Thymus (tissue), 14 donors: ENCODE measurements at places on chromosomes 4 and X.

GRCh38 chr4:111797455-111798163 lies 347.6 kb upstream of the FAM241A start:
- DNase-seq = no peak

- DNase-seq = no peak
These were observed 262.7 kb downstream of the HS3ST1 start for GRCh38 chr4:11166034-11166433.

DNA sequence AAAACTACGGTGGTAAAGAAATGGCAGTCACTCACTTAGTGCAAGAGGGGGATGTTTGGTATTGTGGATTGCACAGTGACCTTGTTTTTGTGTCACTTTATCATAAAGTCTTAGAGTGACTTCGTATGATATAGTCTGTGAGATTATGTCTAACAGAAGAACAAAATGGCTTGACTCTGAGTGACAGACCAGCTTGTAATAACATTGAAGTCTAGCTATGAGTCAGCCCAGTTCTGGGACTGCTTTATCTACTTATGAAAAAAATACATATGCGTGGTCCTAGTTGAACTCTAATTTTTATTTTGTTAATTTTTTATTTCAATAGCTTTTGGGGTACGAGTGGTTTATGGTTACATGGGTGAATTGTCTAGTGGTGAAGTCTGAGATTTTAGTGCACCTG lies 20.0 kb downstream of the DCLK2 start:
- no peak for DNase-seq

GRCh38 chrX:24506082-24506481 lies 41.0 kb downstream of the PDK3 start:
- no peak for DNase-seq

GRCh38 chr4:78984593-78984992 lies 45.4 kb upstream of the PAQR3 start:
- DNase-seq = no peak

DNA sequence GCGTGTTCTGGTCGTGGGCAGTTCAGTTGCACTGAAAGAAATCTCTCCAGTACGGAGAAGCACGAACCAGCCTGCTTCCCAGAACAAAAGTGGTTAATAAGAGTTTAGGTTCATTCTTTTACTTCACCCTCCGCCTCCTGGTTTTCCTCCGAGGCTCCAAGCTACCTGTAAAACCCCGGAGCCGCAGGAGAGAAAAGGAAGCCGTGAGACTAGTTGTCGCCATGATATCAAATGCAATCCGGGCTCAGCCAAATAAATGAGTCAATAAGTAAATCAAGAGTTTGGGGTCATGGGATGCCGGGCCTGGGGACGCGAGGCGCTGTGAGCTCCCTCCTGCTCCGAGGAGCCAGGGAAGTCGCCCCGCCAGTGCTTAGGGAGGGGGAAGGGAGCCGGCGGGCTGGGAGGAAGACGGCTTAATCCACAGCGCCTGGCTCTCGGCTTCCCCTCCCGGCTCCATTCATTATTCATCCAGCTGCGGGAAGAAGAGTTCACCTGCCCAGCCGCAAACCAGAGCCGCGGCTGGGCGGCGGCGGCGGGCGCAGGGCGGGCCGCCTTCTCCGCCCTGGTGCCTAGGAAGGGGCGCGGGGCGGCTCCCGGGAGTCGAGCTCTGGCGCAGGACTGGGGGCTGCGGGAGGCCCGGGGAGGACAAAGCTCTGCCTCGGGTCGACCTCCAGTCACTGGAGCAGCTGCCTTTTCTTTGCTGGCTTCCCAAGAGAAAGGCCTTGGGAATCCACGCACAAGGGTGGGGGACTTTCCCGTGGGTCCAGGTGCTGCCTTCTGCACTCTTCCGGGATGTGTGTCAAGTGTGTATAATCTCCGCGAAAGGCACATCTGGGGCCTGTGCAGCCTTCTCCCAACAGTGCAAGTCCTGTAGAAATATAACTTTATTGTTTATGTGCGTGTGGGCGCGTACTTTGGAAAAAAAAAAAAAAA lies 1.7 kb downstream of the FRAS1 start:
- no peak for DNase-seq

GRCh38 chr4:117699595-117699994 lies 334.7 kb upstream of the NDST3 start:
- no peak for DNase-seq

DNA sequence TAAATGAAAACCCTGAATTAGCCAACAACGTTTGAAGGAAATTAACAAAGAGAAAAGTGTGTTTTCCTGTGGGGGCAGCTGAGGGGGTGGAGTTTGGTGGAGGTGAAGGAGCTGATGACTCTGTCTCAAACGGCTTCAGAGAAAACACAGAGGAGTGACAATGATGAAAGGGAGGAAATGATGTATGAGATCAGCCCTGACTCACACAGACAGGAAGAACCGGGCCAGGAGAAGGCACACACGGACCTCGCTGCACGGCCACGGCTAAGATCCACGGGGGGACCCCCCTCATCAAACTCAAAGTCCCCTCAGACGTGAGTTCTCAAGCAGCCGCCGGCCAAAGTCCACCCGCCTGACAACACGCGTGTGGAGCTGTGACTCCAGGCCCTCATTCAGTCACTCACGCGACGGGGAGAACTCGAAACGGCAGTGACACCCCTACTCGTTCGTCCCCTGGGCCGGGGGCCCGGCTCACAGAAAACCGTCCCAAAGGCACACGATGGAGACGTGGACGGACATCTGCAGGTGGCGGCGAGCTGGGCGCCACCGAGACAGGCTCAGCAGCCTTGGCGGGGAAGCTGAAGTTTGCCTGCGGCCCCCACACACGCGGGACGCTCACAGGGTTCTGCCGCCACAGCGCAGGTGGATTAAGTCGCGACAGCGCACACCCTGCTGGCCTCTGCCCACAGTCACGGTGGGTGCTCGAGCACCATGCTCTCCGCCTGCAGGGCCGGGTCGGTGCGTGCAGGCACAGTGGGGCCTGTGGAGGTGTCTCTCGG lies 28.8 kb downstream of the PPP2R3B start:
- DNase-seq = peak; percentile 72

- no peak for DNase-seq
These were observed 21.2 kb downstream of the SRD5A3 start for GRCh38 chr4:55367084-55367722.

GRCh38 chr4:77040270-77040669 lies 35.5 kb downstream of the CCNI start:
- no peak for DNase-seq

- no peak for DNase-seq
These were observed 508.6 kb upstream of the EPHA5 start for GRCh38 chr4:66178906-66179305.

DNA sequence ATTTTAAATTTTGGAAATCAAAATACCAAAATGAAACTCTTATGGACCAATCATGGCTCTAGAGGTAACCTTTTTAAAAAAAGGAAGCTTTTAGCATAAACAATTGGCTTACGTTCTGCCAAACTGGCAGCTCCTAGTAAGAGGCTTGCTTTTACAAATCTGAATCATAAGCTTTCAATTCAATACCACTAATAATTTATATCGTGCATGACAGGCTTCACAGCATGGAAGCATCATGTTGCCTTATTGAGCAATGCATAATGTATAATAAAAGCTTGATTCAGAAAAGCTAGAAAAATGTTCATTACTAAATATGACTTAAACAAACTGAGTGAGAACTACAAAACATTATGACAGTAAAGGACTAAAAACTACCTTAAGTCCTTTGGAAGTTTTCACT lies 280.9 kb downstream of the IQCM start:
- no peak for DNase-seq

GRCh38 chr4:74370912-74371311 lies 6.0 kb downstream of the EREG start:
- DNase-seq = peak; percentile 9

DNA sequence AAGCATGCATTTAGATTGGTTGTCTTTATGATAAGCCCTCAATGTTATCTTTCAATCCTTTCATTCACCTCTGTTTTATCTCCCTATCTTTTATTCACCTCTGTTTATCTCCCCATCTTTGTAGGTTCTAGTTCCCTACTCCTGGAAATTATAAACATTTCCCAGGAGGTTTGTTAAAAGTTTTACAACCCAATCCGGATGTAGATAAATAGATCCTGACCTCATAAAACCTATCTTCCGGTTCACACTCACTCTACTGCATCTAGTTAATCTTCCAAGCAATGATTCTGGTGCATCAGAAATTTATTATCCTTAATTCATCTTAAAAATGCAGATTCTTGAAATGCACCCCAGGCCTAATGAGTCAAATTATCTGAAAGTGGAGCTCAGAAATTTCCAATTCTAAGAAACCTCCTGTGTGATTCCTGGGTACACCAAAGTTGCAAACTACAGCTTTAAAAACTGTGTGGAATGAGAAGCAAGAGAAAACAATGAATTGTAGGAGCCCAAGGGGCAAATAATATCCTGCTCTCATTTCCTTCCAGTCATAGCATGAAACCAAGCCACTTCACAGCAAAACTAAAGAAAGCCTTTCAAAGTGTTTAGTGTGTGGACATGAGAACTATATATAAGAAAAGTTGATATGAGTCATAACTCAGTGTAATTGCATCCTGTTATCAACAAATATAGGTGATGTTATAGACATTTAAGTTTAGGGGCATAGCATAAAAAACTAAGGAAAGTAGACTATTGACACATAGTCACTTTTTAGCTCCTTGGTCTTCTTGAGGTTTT lies 51.1 kb upstream of the UGT8 start:
- DNase-seq = no peak

DNA sequence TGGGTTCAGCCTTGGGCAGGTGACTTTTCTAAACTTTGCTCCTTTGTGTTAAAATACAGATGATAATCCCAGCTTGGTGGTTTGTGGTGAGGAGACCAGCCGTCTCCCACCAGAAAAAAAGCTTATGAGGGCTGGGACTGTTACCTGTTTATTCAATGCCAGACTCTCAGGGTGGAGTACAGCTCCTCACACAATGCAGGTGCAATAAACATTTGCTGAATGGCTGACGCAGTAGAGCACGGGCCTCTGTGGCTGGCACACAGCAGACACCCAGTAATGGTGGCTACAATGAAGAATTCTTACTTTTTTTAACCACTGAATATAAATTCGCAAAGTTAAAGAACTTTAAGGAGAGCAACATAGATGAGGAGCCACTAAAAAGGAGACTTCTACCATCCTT lies 30.2 kb downstream of the BEND4 start:
- DNase-seq = no peak

DNA sequence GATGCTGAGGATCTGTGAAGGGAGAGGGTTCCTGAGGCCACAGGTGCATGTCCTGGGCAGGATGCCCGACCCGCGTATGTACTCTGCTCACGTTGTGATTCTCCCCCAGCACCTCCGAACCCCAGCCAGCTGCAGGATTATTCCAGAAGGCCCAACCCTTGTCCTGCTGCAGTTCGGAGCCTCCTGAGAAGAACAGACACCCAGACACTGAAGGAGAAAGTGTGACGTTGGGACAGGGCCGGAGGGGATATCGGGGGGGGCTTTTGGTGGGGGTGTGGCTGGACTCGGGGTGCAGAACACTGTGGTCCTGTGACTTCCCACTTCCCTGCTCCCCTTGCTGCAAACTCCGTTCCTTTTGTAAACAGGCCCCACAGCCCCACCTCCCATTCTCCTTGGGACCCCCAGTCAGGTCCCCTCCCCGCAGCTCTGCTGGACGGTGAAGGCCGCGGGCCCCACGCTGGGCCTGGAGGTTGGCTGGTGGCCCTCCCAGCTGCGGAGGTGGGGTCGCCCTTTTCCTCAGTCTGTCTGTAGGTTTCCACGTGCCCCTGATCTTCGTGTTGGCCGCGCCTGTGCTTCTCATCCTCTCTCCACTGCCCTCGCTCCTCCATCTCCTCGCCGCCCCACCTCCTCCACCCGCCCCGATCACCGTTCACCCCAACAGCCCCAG lies 83.0 kb upstream of the ADRA2C start:
- no peak for DNase-seq

DNA sequence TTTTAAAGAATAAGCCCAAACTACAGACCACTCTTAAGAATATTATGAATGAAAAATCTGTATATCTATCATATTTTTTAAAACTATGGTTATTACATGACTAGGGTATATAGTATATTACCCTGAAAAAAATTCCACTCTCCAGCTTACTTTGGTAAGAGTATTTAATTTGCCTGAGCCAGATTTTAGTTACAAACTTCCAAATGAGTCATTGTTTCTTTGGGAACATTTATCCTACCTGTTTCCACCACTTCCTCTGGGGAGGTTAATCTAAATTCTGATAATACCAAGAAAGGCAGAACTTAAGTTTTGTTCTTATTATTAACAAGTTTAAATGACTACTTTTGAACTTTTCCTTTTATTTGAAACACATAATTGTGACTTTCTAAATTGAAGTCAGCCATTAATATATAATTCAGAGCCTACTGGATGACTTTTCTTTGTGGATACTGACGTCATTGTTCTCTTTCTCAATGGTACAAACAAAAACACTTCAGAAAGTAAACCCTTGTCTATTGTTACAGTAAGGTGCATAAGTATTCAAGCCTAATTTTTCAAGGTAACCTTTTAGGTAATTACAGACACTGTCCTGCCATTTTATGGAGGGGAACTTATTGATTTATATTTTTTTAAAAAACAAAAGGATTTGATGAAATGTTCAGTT lies 135.6 kb upstream of the TLL1 start:
- no peak for DNase-seq

GRCh38 chrX:77925764-77926163 lies 15.3 kb downstream of the ATP7A start:
- DNase-seq = no peak

DNA sequence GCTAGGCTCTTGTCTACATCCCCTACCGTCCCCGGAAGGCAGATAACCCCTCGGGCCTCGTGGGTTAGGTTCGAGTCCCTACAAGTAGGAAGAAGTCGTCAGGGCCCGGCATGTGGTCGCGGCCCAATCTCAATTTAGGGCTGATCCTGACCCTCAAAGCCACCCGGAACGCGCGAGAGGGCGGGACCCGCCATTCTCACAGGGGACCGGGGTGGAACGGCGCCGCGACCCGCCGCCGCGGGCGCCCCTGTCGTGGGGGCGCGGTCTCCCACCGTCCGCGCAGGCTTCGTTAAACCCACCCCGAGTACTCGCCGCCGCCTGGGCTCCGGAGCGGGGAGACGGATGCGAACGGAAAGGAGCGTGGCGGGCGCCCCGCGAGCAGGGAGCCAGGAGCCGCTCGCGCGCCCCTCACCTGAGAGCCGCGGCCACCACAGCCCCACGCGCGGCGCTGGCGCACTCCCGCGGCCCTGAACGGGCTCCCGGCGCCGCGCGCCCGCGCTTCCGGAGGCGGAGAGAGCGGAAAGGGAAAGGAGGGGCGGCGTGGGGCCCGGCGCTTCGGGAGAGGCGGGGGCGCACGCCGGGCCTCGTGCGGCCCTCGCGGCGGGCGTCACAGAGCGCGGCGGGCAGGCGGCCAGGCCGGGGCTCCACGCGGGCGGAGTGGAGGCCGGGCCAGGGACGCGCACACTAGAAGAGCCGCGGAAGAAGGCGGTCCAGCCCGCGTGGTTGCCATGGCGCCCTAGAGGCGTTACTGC lies at the start of gene CFAP97:
Gene CFAP97 (minus strand): TSS at position 515 of the 752 bp plus-strand sequence. CDS start 12,804 bp downstream, outside the sequence.
- DNase-seq = peak; percentile 83

- no peak for DNase-seq
These were observed 47.3 kb downstream of the KCNIP4 start for GRCh38 chr4:21901281-21901680.

- DNase-seq = no peak
These were observed 37.8 kb downstream of the SH3KBP1 start for GRCh38 chrX:19849464-19850080.

GRCh38 chrX:53135581-53135980 lies 41.6 kb downstream of the KANTR start:
- DNase-seq = no peak

- no peak for DNase-seq
These were observed 230.2 kb upstream of the AGTR2 start for GRCh38 chrX:115940348-115940747.

GRCh38 chrX:109943740-109944092 lies 59.2 kb upstream of the TMEM164 start:
- DNase-seq = no peak
